ENCODE measurements at places on chromosomes 6 and 20.

DNA sequence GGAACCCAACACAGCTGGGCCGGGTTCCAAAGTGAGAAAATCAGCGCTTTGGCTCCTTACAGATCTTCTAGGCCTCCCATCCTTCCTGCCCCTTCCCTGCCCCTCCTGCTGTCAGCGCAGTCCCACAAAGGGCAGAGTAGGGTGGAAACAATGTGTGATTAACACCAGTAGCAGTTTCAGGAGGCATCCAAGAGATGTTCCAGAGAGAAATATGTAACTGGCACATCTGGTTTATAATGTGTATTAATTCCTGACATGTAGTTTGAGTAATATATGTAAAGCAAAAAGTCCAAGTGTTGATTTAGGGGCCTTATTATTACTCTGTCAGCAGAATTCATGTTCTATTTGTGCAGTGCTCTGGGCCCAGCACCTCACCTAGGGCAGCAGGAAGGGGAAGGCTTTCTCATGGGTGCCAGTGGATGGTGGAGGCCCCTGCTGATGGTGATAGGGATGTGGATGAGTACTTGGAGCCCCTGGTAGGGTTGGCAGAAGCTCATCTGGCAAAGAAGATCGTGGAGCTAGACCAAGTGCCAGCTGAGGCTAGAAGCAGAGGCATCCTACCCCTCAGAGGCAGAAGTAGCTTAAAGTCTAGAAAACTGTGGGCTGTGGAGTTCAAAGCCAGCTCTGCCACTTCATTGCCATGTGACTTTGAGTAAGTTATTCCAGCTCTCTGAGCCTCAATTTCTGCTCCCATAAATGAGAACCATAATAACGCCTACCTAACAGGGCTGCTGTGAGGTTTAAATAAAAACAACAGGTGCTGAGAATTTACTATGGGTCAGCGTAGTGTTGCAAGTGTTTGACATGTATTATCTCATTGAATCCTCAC, 22.4 kb upstream of the RALY start:
- DNase-seq, result no peak

DNA sequence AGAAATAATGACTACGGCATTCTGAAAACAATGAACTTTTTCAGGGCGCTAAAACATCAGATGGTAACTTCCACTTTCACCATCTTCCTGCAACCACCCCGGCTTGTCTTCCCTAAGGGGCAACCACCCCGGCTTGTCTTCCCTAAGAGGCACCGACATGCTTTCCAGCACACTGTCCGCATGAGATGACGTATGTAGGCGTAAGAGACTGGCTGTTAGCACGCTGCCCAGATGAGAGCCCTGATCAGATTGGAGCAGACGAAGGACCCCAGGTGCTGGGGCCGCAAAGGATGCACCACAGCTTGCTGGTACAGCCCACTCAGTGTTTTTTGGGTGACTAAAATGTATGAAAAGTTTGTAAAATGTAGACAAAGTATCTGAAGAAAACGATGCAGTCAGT, 29.3 kb downstream of the ASCC3 start:
- no peak for DNase-seq

- DNase-seq, result no peak
Measured at GRCh38 chr20:3177746-3178485, 4.6 kb upstream of the LZTS3 start.

DNA sequence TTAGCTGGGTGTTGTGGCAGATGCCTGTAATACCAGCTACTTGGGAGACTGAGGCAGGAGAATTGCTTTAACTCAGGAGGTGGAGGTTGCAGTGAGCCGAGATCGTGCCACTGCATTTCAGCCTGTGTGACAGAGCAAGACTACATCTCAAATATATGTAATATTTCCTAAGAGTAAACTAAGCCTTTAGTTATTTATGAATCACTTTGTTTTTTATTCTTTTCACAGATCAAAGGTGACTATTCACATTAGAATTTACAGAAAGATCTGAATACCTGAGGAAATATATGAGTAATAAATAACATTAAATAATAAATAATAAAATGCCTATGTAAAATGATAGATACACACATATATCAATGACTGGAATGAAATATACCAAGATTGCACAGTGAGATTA, 630.8 kb upstream of the IMPG1 start:
- no peak for DNase-seq

DNA sequence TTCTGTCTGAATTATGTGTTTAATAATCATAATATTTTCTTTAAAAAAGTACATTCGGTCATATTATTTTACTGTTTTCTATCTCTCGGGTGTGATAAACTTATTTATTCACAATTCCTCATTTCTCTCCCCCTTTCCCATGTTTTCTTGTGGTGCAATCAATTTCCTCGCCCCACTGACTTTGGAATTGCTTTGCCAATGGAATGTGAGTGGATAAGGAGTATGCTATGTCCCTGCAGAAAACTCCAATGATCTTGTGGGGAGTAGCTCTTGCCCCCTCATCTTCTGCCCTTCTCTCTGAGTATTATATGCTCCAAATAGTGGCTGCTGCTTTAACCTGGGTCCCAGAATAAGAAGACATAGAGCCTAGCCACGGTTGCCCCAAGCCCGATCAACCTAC, 64.1 kb downstream of the HMGN3 start:
- no peak for DNase-seq

- no peak for DNase-seq
Measured at GRCh38 chr6:24659561-24659960, 7.1 kb downstream of the TDP2 start.
